ENCODE measurements at places on chromosomes 6 and 20.

GRCh38 chr6:41936073-41936837 lies 5.4 kb downstream of the CCND3 start:
- DNase-seq, result peak; percentile 74

DNA sequence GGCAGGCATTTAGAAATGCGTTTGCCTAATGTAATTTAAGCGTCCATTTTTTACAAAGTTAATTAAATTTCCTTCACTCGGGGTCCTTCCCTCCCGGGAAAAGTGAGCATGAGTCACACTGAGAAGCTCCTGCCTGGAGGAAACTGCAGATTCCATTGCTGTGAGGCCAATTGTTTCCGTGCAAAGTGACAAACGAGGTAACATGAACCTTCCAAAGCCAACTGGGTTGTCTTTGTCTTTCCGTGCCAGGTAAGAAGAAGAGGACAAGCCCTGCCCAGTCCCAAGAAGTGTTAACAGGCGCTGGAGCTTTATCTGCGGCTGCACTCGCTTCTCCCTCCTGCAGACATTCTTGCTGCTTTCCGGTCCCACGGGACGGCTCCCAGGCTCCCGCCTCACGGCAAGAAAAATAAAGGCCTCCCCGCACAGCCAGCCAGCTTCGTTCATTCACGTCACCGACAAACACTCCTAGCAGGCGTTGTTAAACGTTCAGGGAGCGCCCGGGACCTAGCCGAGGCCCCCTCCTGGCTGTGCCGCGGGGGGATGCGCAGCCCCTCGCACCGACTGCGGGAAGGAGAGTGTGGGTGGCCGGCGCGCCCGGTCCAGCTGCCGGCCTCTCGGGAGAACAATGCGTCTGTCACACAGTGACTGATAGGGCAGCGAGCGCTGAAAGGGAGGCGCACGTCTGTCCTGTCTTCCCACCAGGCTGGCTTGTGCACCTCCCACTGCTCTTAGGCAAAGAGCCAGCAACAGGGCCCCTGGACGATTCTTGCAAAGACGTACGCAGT lies 61.5 kb upstream of the HDDC2 start:
- DNase-seq, result no peak

DNA sequence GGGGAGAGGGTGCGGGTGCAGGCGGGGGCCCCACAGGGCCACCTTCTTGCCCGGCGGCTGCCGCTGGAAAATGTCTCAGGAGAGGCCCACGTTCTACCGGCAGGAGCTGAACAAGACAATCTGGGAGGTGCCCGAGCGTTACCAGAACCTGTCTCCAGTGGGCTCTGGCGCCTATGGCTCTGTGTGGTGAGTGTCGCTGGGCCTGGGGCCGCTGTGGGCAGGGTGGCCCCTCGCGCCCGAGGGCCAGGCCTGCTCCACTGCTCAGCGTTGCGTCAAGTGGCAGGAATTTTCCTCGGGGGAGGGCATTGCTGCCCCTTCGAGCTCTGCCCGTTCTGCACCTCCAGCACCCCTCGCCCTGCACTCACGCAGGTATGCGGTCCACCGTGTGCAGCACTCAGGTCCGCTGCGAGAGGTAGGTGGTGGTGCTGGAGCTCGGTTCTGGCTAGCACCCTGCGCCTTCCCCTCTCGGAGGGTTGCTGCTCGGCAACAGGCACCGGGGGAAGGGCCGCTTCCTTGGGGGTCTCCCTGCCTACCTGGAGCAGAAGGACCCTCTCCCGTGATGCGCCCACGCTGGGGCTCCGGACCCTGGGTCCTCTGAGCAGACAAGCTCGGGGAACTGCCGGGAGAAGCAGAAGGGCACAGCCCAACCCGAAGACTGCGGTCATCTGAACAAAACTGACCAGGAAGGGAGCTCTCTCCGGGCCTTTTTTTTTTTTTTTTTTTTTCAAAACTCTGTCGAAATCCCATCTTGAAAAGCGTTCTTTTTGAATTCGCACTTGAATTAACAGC lies 674 bp downstream of the MAPK14 start:
- no peak for DNase-seq

DNA sequence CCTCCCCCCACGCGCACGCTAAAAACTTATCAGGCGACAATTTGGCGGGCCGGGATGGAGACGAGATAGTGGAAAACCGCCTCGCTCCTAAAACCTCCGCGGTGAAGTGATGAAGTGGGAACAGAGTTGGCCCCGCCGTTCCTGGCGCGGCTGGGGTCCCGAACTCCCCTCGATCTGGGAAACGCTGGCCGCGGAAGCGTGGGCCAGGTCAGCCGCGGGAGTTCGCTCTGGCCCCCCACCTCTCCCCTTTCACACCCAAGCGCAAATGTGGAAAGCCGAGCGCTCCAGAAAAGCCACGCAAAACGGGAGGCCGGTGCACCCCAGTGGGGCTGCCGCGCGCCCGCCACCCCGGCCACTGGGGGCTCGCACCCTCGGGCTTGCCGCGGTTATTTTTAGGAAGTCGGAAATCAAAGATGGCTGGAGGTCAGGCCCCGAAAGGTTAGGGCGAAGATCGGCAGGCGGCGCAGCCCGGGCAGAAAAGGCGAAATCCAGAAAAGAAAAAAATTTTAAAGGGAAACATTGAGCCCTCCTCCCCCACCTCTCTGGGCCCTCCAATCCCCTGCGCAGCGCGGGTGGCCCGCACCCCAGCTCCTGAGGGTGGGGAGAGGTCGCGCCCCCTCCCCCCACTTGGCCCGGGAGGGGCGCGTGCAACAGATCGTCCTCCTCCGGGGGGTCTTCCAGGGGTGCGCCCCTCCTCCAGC lies 1.0 kb downstream of the SALL4 start:
- no peak for DNase-seq

GRCh38 chr6:145736661-145737144 lies 1.4 kb upstream of the EPM2A start:
- no peak for DNase-seq

DNA sequence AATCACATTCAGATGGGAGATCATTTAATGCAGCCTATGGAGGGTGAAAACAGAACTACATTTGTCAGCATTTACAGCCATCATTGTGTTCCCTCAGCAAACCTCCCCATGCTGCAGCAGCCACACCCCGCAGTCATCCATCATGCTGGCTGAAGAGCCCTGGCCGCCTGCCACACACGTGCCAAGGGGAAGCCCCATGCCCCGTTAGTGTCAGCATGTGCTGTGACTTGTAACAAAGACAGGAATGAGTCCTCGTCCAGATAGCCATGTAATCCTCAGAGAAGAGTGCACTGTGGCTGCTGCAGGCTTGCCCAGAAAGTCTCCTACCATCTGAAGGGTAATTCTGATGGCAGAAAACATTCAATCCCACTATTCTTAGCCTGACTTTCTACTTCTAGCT lies 1097.8 kb downstream of the KIF16B start:
- no peak for DNase-seq

- no peak for DNase-seq
These were observed 76.5 kb upstream of the TMEM170B start for GRCh38 chr6:11460837-11461661.

GRCh38 chr6:16582446-16583143 lies 178.7 kb downstream of the ATXN1 start:
- no peak for DNase-seq

- DNase-seq, result no peak
These were observed 9.2 kb upstream of the PREX1 start for GRCh38 chr20:48837014-48837413.

DNA sequence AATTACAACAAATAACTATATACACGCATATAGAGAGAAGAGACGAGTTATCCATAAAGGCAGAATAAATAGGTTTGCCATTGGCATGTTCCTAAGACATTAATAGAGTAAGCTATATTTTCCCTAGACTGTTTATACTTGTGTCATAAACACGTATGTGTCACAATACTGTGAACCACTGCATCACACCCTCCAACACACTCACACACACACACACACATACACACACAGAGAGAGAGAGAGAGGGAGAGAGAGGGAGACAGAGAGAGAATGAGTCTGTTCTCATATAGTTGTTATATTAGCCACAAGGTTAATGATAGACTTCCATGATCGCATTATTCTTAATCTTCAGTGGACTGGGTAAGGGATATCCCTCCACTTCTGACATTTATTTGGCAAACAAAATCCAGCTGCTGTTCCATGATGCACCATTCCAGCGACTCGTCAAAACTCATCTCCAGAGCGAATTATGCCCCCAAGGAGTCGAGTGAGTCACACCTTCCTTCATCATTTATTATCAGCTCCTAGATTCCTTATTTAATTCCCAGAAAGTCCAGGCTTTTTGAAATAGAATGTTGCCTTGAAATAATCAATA lies 82.8 kb upstream of the HIVEP1 start:
- no peak for DNase-seq

DNA sequence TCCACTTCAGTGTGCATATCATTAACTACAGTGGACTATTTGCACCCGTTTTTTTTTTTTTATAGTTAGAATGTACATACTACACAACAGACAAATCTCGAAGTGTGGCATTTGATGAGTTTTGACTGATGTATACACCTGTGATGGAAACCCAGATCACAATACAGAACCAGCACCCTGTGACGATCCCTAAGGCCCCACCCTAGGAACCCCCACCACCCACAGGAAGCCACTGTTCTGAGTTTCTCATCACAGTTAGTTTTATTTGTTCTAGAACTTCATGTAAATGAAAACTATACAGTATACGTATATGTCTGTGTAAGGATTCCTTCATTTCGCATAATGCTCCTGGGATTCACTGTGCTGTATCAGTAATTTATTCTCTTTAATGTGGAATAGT lies 102.8 kb downstream of the IRF4 start:
- DNase-seq, result no peak

DNA sequence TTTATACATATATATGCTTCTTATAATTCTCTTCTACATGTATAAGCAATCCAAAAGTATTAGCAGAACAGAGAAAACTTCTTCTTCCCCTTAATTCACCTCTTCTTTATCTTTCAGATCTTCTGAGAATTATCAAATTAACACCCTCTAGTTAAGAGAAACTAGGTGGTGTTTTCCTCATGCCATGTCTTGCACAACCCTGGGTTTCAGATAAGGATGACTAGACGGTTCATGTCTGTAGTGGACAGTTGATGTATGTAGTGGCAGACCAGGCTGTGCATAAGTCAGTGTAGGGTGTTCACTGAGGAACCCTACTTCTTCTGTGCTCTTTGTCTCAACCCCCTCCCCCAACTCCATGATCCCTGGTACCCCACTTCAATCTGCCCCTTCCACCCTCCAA lies 187.3 kb downstream of the SAMD5 start:
- no peak for DNase-seq

DNA sequence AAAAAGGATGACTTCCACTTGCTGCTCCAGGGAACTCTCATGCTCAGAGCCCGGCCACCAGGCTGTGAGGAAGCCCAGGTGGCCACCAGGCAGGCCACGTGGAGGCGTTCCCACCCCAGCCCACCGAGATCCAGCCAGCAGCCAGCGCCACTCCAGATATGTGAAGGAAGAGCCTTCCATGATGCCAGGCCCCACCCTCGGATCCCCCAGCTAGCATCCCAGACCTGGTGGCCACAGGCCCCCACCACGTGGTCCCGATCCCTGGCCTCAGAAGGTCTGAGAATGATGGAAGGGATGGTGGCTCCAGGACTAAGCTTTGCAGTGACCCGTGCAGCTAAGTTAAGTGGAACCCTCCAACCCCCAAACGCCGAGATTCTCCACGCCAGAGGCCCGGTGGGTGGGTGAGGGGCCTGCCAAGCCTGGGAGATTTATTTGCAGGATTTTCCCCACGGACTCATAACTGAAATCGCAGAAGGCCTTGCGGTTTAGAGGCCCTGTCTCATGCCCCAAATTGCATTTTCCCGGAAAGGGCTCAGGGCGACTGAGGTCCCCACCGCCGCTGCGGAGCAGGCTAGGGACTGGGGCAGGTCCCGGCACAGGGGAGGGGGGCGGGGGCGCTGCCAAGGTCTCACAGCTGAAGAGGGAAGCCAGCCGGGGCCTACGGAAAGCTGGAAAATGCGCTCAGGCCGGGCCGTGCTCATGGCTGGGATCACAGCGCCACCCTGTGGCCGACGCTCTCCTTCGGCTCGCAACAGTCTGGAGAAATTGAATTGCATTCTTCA lies 31.1 kb upstream of the CST7 start:
- DNase-seq, result no peak

GRCh38 chr6:25175196-25175595 lies 104.0 kb upstream of the CARMIL1 start:
- DNase-seq, result no peak

- DNase-seq, result no peak
These were observed 61.1 kb downstream of the TSPYL4 start for GRCh38 chr6:116192786-116193185.

- DNase-seq, result no peak
These were observed 104.2 kb upstream of the MLN start for GRCh38 chr6:33908025-33908424.

DNA sequence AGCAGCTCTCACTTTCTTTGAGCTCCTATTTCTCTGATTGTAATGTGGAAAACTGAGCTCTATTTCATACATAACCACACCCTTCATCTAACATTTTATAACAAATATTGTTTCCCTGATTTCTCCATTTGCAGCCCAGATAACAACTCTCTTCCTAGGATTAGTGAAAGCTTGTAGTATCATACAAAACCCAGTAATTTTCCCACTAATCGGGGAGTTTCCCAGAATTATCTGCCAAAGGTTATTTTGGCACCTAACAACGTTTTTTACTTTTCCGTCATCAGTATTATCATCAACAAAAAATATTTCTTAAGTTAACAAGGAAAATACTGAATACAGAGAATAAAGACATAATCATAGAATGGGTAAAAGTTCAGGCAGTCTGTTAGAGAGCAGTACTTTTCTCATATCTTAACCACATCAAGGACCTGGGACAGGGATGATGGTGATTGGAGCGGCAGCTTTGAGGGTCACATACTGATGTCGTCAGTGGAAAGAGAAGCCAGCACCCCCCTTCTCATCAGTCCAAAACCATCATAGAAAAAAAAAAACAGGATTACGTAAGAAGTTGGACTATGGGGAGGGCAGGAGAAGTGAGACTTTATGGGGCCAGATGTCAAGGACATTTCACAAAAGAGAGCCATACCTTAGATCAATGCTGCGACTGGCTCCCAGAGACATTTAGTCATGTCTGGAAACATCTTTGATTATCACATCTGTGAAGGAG lies 166.1 kb upstream of the TNFAIP3 start:
- no peak for DNase-seq

DNA sequence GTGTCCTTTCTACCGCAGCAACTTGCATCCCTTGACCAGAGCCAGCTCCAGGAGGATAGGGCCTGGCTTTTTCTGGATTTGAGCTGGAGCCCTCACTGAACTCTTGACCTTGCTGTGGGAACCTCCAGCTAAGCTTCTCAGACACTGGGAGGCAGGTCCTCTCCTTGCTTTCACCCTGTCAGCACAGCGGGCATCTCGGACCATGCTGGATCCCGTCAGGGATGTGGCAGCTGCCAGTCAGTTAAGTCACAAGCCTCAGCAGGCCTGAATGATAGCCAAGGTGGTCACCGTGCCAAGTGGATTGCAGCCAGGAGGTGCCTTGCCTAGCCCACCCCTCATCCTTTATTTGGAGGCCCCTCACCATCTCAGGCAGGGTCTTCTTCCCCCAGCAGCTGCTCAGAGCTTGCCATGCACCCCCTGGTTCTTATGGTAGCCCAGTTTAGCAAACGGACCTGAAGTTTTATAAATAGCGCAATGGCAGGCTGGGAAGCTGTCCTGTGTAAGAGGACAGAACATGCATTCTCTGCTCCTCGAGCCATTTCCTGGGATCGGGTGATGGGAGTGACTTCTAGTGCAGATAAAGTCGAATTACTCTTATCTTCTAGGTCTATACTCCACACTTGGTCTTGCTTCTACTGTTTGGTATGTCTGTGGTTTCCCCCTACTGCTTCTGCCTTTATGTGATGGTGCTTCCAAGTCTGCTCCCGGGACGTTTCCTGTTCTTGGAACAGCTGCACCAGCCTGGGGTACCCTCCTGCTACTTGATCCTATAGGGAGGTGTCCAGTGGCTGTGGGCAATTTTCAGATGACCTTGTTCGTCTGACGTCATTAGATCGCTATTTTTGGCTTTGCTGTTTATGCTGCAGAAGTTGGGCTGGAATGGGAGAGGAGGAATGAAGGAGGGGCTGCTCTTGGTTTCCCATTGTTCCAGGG lies 7.1 kb upstream of the MYLK2 start:
- DNase-seq, result no peak
